ENCODE measurements at places on chromosomes 6 and 20.

DNA sequence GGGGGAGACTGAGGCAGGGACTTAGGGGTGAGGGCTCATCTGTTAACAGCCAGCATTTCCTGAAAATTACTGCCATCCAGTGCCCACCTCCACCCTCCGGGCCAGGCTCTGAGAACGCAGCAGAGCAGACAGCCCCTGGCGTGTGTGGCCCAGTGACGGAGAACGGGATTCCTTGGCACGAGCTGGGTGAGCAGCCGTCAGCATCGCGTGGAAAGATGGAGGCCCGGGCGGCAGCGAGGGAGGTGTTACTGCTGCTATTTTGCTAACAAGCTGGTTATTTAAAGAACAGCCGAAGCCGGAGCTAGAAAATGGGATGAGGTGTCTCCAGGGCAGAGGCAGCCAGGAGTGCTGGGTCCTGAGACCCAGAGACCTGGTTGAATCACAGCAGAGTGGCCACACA is 62.7 kb downstream of the DLGAP4 start:
- no peak for DNase-seq

DNA sequence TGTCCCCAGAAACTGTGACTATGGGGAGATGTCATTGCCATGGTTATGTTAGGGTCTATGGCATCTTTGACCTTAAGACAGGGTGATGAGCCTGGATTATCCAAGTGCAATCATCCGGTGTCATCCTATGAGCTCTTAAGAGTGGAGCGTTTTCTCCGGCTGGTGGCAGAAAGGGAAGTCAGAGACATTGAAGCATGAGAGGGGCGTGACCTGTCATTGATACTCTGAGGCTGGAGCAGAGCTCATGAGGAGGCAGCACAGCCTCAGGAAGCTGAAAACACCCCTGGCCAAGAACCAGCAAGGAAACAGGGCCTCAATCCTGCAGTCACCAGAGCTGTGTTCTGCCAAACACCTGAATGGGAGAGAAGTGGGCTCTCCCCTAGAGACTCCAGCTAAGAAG is 59.6 kb downstream of the ANKRD60 start:
- DNase-seq, result no peak

GRCh38 chr6:131802347-131802746 is 5.5 kb upstream of the ENPP1 start:
- DNase-seq, result peak; percentile 8

DNA sequence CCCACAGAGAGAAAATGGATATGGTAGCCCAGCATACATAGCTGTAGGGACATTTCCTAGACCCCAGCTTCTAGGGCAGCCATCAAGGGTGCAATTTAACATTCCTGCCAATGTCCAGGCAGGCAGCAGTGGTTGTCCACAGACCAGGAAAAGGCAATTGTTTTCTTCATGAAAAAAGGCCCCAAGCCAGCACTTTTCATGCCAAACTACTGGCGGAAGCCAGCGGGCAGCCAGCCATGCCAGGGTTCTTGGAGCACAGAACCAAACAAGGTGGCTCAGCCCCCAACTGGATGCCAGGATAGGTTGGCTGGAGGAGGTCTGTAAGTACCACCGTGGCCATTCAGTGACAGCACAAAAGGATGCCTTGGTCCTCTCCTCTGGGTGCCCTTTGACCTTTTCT is 94.6 kb downstream of the BANF2 start:
- DNase-seq, result no peak

- DNase-seq, result peak; percentile 55
Observed at GRCh38 chr20:64108731-64109681, 1.6 kb upstream of the NPBWR2 start.

DNA sequence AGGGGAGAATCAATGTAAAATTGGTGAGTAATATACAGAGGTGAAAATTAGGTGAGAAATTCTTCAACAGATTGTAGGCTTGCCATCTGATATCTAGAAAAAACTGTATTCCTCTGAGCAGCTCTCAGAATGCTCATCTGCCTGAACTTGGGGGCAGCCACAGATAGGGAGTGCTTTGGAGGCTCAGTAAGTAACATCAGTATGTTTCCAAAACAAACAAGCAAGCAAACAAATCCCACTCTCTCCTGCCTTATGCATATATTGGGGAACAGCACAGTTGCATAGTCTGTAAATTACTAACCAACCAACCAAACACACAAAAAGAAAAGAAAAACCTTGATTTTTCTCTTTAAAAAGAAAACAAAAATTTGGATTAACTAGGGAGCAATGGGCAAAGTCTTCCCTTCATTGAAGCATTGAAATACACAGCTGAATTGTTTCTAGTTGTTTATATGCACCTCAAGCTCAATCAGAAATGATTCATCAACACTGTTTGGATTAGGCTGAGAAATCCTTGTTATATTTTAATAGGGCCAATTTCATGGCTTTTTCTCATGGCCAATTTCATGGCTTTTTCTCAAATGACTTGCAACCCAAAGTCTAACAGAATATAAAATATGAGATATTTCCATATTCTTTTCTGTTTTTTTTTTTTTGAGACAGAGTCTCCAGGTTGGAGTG is 50.1 kb upstream of the DEK start:
- no peak for DNase-seq

GRCh38 chr20:52482044-52482443 is 290.5 kb upstream of the ZFP64 start:
- DNase-seq, result no peak

GRCh38 chr6:56242346-56242745 is 5.0 kb downstream of the COL21A1 start:
- no peak for DNase-seq

DNA sequence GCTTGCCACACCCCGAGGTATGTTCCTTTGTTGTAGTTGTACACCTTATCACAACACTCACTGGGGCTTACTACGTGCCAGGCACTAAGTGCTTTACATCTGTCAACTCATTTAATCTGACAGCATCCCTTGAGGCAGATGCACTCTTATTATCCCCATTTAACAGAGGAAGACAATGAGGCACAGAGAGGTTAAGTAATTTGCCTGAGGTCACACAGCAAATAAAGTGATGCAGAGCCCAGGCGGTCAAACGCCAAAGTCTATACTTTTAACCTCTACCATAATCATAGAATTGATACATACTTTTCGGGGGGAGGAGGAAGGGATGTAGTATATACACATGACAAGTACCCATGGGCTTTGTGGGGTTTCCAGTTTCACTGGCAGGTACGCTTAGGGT is 37.7 kb downstream of the MDFI start:
- no peak for DNase-seq

DNA sequence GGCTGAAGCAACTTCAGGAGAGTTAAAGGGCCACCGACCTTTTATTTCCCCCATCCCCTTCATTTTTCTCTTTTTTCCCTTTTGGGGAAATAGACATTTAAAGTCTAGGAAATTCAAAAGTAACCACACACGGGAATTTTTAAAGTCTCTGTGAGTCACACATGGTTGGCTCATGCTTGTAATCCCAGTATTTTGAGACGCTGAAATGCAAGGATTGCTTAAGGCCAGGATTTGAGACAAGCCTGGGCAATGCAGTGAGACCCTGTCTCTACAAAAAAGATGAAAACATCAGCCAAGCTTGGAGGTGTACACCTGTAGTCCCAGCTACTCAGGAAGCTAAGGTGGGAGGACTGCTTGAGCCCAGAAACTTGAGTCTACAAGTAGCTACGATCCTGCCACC is 34.2 kb downstream of the KATNA1 start:
- no peak for DNase-seq

- DNase-seq, result no peak
Observed at GRCh38 chr6:148035806-148036390, 306.7 kb upstream of the SASH1 start.

DNA sequence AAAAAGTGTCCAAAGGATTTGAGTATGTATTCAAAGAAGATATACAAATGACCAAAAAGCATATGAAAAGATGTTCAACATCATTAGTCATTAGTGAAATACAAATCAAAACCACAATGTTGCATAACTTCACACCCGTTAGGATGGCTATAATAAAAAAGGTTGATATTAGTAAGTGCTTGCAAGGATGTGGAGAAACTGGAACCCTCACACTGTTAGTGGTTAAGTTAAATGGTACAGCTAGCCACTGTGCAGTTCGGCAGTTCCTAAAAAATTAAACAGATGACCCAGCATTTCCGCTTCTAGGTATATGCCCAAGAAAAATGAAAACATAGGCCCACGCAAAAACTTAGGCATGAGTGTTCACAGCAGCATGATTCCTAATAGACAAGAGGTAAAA is 38.6 kb downstream of the IBTK start:
- DNase-seq, result no peak

DNA sequence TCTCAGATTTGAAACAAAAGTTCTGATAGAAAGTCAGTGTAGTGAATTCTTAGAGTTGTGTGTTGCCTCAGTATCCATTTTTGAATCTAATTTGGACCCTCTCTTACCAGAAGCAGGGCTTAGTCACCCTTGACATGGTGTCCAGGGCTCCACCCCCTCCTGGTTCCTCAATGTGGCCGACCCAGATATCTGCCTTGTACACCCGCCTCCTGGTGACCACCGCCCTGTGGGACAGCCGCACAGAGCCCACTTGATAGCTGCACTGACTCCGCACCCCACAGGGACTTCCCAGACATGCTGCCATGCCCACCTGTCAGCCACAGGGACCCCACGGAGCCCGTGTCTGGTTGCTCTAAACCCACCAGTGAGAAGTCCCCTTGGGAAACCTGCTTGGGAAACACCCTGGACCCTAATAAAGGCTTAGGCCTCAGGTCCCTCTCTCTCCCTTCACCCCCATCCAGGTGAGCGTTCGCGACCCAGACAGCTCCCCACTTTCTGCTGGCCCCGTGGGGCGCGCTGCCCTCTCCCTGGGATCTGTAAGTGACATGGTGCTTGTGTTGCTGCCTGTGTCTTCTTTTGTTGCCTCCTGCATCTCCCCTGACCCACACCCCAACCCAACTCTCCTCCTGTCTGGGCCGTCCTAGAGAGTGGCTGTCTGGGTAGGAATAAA is 47.2 kb upstream of the SYNDIG1 start:
- DNase-seq, result no peak

DNA sequence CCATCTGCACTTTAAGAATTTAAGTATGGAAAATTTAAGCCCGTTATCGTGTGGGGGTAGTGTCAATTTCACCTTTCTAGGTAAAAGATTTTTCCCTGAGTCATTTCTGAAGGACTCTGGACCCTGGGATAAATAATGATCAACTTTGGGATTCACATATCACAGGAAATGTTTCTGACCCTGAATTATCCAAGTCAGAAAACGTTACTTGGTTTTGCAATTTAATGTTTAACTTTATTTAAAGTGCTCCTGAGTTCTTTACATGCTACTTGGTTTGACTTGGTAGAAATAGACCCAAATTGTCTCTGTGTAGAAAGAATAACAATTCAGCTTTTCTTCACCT is 1.5 kb upstream of the SLC17A3 start:
- no peak for DNase-seq

DNA sequence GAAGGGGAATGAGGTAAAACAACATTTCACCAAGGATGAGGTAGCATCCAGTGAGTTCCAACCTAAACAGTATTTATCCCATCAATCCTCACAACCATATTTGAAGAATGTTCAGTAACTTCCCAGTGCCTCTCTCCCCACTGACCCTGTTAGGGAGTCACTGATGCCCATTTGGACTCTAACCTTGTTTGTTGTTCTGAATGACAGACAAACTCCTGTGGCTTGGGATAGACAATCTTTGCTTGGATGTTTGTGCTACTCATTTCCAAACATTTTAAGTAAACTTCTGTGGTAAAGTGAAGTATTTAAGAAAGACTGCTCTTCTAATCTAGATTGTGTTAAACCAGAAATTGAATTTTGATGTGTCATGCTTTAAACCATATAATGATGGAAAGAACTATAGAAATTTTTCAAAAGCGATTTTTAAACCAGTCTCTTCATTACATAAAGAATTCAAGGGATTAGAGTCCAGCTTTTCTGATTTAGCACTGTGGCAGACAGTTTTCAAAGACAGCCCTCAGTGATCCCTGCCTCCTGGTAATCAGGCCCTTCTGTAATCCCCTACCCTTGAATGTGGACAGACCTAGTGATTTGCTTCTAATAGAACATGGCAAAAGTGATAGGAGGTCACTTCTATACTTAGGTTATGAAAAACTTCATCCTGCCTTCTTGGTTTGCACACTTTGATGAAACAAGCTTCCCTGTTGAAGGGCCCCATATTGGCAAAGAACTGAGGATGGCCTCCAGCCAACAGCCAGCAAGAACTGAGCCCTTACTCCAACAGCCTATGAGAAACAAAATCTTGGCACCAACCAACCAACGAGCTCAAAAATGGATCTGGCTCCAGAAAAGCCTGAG is 191.6 kb downstream of the DST start:
- no peak for DNase-seq

GRCh38 chr6:115677198-115677597 is 383.5 kb downstream of the FRK start:
- no peak for DNase-seq

DNA sequence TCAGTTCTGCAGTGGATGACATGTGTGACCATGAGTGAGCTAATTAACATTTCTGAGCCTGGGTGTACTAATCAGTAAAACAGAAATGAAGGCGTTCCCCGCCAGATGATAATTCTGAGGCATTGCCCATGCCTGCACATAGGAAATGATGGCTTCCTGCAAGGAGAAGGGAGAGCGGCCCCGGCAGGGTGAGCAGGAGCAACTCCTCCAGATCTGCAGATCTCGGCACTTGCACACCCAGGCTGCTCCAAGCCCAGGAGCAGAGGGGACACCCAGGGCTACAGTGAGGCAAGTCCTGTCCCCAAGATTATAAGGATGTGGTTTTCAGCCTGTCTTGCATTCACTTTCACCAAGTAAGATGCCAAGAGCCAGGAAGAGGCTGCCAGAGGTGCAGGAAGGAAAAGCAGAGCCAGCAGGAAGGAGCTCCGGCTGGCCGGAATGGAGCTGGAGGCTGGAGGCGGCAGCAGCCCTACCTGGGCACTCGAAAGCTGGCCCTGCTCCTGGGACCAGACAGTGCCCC is 177.5 kb upstream of the CST7 start:
- DNase-seq, result no peak

DNA sequence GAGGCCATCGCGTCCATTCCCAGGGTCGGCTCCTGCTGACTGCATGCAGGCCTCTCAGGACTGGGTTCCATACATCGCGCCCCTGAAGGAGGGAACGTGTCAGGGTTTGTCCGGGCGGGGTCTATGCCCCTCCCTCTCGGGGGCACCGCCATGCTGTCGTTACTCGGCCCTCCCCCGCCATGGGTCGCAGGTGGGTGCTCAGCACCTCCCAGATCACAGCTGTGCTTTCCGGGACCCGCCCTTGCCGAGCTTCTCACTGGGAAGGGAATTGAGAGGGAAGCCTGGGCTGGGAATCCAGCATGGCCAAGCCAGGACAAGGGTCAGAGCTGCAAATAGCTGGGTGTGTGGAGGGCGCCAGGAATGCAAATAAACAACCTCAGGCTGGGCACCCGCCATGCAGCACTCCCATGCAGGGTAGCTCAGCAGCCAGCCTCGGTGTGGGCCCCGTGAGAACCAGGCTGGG is at the start of gene FRMD1:
Gene FRMD1, minus strand, starts transcription at position 270 of the 463 bp plus-strand sequence. Its CDS starts 118 bp downstream, at position 152.
- no peak for DNase-seq

- no peak for DNase-seq
Observed at GRCh38 chr6:139334806-139335446, 39.5 kb downstream of the CITED2 start.
